Omental fat pad (tissue), 4 donors: ENCODE measurements at places on chromosomes 7 and 10. TPM values are rescaled to one million over a fixed set of nuclear protein-coding genes. Genes with fewer than 3 reads are reported as not detected.

Gene DPCD
- 9.8 TPM for total RNA-seq

- no peak for DNase-seq
These were observed 66.4 kb downstream of the TRUB1 start for GRCh38 chr10:115004236-115004862.

DNA sequence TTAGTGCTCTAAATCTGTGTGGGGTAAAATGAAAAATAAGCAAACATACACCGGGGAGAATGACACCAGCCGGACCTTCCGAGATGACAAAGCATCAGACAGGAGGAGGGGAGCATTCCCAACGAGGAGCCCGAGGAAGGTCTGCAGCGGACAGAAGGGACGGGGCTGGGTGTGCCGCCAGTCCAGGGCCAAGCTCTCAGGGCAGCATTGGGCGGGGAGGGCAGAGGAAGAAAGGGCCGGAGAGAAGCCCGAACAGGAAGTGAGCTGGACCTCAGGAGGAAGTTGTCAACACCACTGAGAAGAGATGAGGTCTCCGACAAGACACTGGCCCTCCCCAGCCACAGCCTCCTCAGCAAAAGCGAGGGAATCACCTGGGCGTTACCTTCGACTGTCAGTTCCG is 182.6 kb upstream of the RNF32 start:
- no peak for DNase-seq

GRCh38 chr7:113809581-113809980 is 109.2 kb downstream of the PPP1R3A start:
- DNase-seq = no peak

- DNase-seq = no peak
These were observed 17.2 kb downstream of the PLCE1 start for GRCh38 chr10:94010886-94011285.

DNA sequence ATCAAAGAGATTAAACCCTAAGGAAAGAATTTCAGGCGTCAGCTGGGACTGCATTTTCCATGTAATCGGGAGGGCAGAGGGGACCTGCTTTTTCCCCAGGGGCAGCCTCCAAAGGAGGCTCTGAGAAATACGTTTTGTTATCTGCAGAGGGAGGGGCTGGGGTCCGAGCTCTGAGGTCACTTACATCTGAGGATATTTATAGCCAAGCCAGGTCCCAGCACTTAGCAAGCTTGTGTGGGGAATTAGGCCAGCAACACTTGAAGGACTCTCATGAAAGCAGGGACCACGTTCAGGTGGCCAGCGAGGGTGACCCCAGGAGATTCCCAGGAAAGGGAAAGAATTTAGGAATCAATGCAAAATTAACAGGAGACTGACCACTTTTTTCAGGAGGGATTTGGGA is 20.6 kb upstream of the GDI2 start:
- no peak for DNase-seq

Gene AOAH
- 12.4 TPM for total RNA-seq

Gene PLPP4
- total RNA-seq = 0.72 TPM

DNA sequence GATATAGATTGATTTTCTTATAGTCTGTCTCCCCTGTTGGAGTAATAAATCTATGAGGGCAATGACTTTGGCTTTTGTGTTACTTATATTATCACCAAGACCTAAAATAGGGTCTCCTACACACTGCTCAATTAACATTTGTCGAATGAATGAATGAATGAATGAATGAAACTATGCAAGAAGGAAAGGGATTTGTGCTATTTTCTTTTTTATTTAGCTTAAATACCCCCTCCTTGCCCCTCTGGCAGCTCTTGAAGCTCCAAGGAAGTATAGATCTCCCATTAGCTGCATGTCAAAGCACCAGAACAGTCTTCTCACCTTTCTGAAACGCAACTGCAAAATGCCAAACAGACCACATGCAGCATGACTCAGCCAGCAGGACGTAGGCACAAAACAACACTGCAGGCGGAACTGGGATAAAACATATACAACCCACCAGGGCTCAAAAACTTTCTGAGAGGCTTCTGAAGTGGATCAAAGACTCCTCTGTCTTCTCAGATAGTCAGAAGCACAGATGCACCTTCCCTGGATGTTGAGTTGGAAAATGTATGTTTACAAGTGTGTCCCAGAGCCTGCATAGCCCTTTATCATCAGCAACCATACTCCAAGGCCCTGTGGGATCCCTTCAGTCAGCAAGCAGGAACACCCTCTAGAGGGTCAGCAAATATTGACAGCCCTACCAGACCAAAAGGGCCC is 187.8 kb downstream of the NPSR1 start:
- no peak for DNase-seq

DNA sequence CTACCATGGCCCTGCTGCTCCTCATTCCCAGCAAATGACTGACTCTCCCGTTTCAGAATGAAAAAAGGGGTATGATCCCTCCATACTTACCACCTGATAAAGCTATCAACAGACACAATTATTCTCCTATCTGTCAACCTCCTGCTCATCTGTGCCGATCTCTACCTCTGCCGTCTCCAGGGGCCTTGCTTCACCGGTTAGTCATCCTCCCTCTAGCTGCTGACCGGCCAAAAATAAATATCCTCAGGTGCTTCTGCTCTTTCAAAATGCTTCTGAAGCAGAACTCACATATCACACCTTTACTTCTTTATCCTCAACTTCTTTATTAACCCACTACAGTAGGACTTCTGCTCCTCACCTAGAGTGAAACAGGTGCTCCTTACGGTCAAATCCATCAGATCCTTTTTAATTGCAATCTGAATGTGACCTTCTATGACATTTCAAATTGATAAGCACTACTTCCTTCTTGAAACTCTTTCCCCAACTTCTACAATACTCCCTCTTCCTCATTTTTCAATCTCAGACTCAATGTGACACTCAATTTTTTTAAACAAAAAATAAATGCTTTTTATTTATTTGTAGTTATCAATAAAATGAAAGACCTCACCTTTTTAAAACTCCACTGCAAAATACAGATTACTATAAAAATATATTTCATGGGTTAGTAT is 63.2 kb downstream of the LMBR1 start:
- DNase-seq = no peak

DNA sequence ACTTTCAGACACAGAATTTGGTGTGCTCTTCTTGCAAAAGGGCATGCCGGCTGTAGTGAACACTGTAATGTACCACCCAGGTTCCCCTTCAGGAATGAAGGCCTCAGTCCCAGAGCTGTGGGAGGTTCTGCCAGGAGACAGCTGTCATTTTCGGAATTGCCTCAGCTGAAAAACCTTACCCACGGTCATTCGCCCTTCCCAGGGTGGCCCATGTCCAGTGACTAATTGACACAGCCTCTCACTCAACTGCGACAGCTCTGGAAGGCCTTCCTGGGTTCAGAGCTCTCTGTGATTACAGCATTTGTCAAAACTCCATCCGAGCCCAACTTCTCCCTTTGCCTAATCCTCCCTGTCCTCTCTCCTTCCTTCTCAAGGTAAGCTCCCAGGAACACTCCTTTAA is 43.7 kb upstream of the WAC start:
- DNase-seq = no peak

Gene SNCG
- 252 TPM for total RNA-seq

Gene EXOSC1
- 20.3 TPM for total RNA-seq

Gene NAT16
- not detected for total RNA-seq

DNA sequence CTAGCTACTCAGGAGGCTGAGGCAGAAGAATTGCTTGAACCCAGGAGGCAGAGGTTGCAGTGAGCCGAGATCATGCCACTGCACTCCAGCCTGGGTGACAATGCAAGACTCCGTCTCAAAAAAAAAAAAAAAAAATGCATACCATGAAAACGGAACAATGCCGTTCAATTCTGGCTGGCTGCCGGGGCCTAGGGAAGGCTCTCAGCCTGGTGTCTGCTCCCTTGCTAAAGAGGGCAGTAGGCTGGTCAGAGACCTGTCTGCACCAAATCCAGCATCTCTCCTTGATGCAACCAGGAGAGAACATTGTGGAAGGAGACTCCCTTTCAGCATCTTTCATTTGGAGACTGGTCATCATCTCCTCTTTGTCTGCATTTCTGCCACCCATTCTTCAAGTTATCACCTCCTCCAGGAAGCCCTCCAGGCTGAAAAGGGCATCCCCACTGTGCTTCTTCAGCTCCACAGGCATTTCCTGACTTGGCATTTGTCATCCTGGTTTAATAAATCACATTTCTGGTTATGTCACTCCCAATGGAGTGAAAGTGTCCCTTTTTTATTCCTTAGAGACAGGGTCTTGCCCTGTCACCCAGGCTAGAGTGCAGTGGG is 24.7 kb downstream of the MYL10 start:
- no peak for DNase-seq

Gene PNLIP
- not detected for total RNA-seq

Gene LIPJ
- total RNA-seq = 0.46 TPM

DNA sequence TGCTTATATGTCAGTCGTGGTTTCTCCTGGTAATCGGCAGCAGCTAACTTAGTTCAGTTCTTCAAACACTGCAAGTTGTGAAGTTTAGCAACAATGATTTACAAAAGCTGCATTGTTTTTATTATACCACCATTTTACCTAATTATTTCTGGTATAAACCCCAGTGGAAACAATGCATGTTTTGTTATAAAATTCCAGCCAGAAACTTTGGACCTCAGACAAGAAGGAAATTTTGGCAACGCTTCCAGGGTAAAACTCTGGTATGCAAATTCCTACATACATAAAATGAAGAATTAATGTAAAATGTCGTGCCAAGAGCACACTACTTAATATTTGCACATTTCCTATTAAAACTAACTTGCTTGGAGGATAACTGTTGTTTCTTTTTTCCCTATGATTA is 277.4 kb upstream of the LYZL1 start:
- no peak for DNase-seq
